ENCODE measurements at places on chromosomes 13 and 19. TPM values are rescaled to one million over a fixed set of nuclear protein-coding genes. Genes with fewer than 3 reads are reported as not detected.
A peak's percentile ranks its signal among the peaks of the same experiment; 100 is the strongest.

- H3K4me1 ChIP-seq, result no peaks in the 10 kb centered on the region
- no peak for DNase-seq
- no peak overlapping the region for H3K27ac ChIP-seq
- H3K27me3 ChIP-seq, result no peaks in the 10 kb centered on the region
- no peak overlapping the region for H3K4me3 ChIP-seq
Measured at GRCh38 chr19:3844596-3844995, 24.2 kb downstream of the ZFR2 start.

DNA sequence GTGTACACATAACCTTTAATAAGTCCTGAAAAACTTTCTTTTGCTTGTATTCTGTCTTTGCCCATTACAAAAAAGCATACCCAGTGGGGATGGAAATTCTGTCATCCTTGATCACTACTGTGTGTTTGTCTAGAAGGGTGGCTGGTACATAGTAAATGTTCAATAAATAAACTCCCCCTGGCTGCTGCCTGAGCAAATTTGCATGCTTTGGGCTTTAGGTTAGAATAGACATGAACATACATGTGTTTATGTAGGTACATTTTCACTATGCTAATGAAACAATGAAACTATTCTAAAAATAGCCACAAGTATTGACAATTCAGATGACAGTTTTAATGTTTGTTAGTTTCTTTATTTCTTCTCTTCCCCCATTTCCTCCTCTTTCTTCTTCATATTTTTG is 36.1 kb downstream of the TNFSF13B start:
- H3K4me3 ChIP-seq, result no peak overlapping the region
- no peak for DNase-seq
- H3K4me1 ChIP-seq, result peaks cover 6% of the 10 kb centered on the region
- H3K27ac ChIP-seq, result no peak overlapping the region
- no peaks in the 10 kb centered on the region for H3K27me3 ChIP-seq

The ATXN8OS gene
- not detected for total RNA-seq

DNA sequence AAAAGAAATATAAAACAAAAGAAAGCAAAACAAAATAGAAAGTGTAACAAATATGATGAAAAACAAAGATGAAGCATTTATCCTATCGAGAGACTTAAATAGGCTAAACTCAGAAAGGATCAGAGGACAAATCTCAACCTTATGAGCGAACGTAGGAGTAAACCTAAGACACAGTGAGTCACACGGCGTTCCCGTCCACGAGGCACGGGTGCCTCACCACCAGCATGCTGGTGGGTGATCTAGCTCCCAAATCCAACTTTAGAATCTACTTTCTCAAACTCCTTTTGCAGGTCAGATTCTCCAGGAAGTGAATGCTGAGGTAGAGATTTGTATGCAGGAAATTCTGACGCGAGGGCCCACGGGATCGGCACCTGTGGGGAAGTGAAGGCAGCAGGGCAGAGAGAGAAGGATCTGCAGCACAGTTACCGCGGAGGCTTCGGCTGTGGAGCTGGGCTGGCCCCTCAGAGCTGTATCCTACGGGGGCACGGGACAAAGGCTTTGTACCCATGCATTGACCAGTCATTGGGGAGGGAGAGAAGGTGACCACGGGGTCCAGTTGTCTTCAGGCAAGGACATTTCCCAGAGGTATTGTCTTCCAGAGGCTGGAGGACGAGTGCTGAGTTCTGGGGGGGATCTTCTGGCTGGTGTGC is 7.5 kb upstream of the MIER2 start:
- no peak overlapping the region for H3K4me3 ChIP-seq
- H3K36me3 ChIP-seq, result peaks cover 3% of the 10 kb centered on the region

DNA sequence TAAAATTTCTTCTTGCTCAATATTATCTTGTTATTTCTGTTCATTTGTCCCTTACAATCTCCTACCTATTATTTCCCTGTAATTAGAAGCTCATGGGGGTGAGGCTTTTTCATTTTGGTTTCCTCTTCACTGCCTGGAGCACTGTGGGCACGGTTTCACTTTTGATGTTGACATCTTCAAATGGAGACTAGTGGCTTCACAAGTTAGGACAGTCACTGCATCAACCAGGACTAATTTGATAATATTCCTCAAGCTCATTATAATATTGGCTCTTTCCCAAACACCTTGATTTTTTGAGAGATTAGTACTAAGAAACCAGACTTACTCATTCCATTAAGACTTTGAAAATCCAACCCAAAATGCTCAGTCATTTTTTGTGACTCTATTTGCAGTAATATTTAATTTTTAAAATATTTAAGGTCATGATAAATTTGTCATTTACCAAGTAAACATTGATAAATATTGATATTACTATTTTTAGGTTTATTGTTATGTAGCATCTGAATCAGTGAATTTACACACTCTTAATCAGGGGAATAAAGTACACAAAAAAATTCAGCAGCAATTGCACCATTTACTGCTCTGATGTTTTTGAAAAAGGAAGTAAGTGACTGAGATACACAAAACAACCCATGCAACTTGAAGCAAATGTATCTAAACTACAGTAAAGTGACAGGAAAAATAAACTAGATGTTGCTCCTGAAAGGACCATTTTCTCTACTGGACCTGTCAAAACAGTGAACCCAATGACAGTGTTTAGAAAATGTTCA is 28.8 kb upstream of the RCBTB2 start:
- H3K4me1 ChIP-seq, result peaks cover 12% of the 10 kb centered on the region
- peaks cover 39% of the 10 kb centered on the region for H3K27me3 ChIP-seq
- H3K4me3 ChIP-seq, result no peak overlapping the region
- peaks cover 4% of the 10 kb centered on the region for H3K36me3 ChIP-seq
- H3K27ac ChIP-seq, result peak overlapping the region; percentile 23

GRCh38 chr13:20190481-20191310 is 2.0 kb downstream of the GJB2 start:
- peaks cover 28% of the 10 kb centered on the region for H3K4me1 ChIP-seq
- no peaks in the 10 kb centered on the region for H3K36me3 ChIP-seq
- H3K27ac ChIP-seq, result no peak overlapping the region
- H3K27me3 ChIP-seq, result peaks cover 25% of the 10 kb centered on the region

The SBK3 gene
- not detected for total RNA-seq

The SLC25A42 gene
- total RNA-seq, result 33.6 TPM

GRCh38 chr19:38039966-38040365 is 133.0 kb downstream of the SIPA1L3 start:
- H3K4me1 ChIP-seq, result peaks cover 39% of the 10 kb centered on the region
- no peak overlapping the region for H3K4me3 ChIP-seq
- no peak for DNase-seq
- H3K27me3 ChIP-seq, result no peaks in the 10 kb centered on the region

DNA sequence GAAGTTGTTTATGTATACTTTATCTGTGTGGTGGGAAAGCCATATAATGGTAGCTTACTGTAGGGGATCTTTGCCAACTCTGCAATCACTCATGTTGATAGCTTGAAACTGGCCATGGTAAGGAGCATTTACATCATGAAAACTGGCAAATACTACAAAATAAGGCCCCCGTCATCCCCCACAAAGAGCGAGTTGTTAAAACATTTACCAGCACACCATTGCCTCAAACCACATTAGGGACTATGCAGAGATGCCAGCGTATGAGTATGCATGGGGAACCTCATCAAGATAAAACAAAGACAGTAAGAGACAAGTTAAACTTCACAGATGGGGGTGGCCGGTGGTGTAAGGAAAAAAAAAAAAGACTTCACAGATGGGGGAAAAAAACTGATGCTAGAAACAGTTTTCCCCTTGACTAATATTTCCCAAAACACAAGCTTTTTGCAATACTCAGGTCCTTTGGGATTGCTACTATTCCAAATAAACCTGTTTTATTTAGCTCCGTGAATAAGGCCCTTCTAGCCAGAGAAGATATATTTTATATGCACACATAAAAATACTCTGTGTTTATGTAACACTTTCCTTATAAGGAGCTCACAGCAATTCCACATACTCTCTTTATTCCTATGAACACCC is 70.6 kb upstream of the SERP2 start:
- DNase-seq, result peak; percentile 36
- peaks cover 20% of the 10 kb centered on the region for H3K4me1 ChIP-seq
- no peaks in the 10 kb centered on the region for H3K36me3 ChIP-seq
- no peak overlapping the region for H3K27ac ChIP-seq
- H3K4me3 ChIP-seq, result no peak overlapping the region

The TRIM28 gene
- total RNA-seq, result 429 TPM

GRCh38 chr19:48121909-48122371 is 11.3 kb upstream of the PLA2G4C start:
- no peaks in the 10 kb centered on the region for H3K27me3 ChIP-seq
- peaks cover 4% of the 10 kb centered on the region for H3K4me1 ChIP-seq
- H3K4me3 ChIP-seq, result no peak overlapping the region
- no peak overlapping the region for H3K27ac ChIP-seq
- peaks cover 83% of the 10 kb centered on the region for H3K36me3 ChIP-seq
- no peak for DNase-seq

The FLT3LG gene
- total RNA-seq, result 112 TPM

The RFPL4AL1 gene
- total RNA-seq, result not detected

The NLRP7 gene
- total RNA-seq, result not detected

The RTBDN gene
- total RNA-seq, result not detected

The ATP11A gene
- total RNA-seq, result 21.5 TPM

GRCh38 chr13:33817513-33817900 is 442 bp upstream of the RFC3 start:
- H3K27me3 ChIP-seq, result no peaks in the 10 kb centered on the region
- H3K36me3 ChIP-seq, result peaks cover 10% of the 10 kb centered on the region
- no peak for DNase-seq
- peaks cover 13% of the 10 kb centered on the region for H3K4me1 ChIP-seq
- H3K27ac ChIP-seq, result peak overlapping the region; percentile 97

The EML2 gene
- 56.8 TPM for total RNA-seq

The GRIK5 gene
- total RNA-seq, result 0.34 TPM

- H3K4me3 ChIP-seq, result peak overlapping the region; percentile 75
- H3K27me3 ChIP-seq, result no peaks in the 10 kb centered on the region
- peak overlapping the region; percentile 96 for H3K27ac ChIP-seq
Measured at GRCh38 chr13:46296115-46296822, 84.5 kb downstream of the LRRC63 start.

The RNASEH2A gene
- total RNA-seq, result 12.9 TPM

- H3K27me3 ChIP-seq, result no peaks in the 10 kb centered on the region
- H3K4me1 ChIP-seq, result peaks cover 46% of the 10 kb centered on the region
- peaks cover 10% of the 10 kb centered on the region for H3K36me3 ChIP-seq
- no peak for DNase-seq
- H3K4me3 ChIP-seq, result no peak overlapping the region
Measured at GRCh38 chr13:74250738-74251190, 116.6 kb upstream of the KLF12 start.

DNA sequence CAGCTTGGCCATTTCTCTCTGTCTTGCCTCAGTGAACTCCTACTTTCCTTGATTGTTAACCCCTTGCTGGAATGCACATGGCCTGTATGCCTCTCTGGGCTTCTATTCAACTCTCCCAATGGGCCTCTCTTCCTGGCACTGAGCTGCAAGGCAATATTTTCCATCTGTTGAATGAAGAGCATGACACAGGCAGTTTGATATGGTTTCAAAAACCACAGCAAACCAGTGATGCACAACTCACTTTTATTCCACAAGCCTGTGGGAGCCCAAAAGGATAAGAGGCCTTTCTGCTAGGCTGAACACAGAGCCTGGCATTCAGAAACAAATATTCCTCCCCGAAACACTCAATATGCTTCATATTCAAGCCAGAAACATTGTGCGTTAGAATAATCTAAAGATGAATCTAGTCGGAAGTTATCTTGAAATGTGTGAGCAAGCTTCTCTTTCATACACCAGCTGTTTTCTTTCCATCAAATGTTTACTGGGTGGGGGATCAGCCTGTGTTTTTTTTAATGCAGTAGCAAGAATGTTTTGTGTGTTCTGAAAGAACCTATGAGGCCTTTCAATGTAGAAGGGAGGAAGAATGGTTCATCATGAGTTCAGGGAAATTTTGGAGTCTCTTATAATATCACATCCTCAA is 443.1 kb upstream of the SPRY2 start:
- H3K36me3 ChIP-seq, result no peaks in the 10 kb centered on the region
- no peak overlapping the region for H3K27ac ChIP-seq
- H3K4me1 ChIP-seq, result no peaks in the 10 kb centered on the region
- H3K27me3 ChIP-seq, result no peaks in the 10 kb centered on the region
- no peak for DNase-seq
- H3K4me3 ChIP-seq, result no peak overlapping the region

DNA sequence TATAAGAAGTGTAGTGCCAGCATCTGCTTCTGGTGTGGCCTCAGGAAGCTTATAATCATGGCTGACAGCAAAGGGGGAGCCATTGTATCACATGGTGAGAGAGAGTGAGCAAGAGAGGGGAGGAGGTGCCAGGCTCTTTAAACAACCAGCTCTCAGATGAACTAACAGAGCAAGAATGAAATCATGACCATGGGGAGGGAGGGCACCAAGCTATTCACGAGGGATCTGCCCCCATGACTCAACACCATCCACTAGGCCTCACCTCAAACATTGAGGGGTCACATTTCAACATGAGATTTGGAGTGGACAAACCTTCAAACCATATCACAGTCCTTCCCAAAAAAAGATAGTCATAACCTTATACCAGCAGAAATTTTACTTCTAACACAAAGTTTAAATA is 174.0 kb downstream of the GPC5 start:
- DNase-seq, result no peak
- no peak overlapping the region for H3K27ac ChIP-seq
- no peaks in the 10 kb centered on the region for H3K27me3 ChIP-seq
- H3K36me3 ChIP-seq, result no peaks in the 10 kb centered on the region
- no peaks in the 10 kb centered on the region for H3K4me1 ChIP-seq

DNA sequence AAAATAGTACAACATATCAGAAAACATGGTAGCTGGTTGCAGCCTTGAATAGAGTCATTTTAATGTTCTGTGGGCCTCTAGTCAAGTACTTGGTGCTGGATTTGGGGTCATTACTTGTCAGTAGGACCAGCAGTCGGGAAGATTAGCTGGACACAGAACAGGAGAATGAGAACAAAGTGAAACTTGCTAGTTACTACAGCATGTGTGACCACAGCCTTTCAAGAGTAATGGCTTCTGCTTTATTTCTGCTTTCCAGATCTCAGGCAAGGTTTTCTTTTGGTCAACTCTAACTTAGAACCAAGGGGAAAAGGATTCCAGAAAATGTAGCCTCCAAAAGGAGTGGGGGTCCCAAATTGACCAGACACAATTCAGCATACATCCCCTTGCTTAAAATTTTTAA is 17.1 kb upstream of the VWA8 start:
- DNase-seq, result no peak
- no peak overlapping the region for H3K27ac ChIP-seq
- H3K36me3 ChIP-seq, result no peaks in the 10 kb centered on the region
- H3K4me3 ChIP-seq, result no peak overlapping the region
- H3K27me3 ChIP-seq, result no peaks in the 10 kb centered on the region

The GRIN2D gene
- total RNA-seq, result 0.08 TPM

Measured in naive thymus-derived CD8-positive, alpha-beta T cell (primary cell).